Progenitor cell of endocrine pancreas (in vitro differentiated cells): ENCODE measurements at places on chromosomes 1 and 21. TPM values are rescaled to one million over a fixed set of nuclear protein-coding genes. Genes with fewer than 3 reads are reported as not detected.

AMIGO1 gene
- 7.0 and 7.2 TPM in 2 replicates for total RNA-seq

IL19 gene
- not detected in 2 replicates for total RNA-seq

SEC16B gene
- total RNA-seq = 0.67 and 1.5 TPM in 2 replicates

BTBD19 gene
- 26.7 and 27.5 TPM in 2 replicates for total RNA-seq

C1orf167 gene
- total RNA-seq = 0.67 TPM in 1 of 2 replicates, not detected in the other

PPIH gene
- total RNA-seq = 53.4 and 55.7 TPM in 2 replicates

TDRD5 gene
- total RNA-seq = 0.12 and 0.18 TPM in 2 replicates

KLHDC7A gene
- 0.96 and 1.6 TPM in 2 replicates for total RNA-seq

CNKSR1 gene
- 52.0 and 52.1 TPM in 2 replicates for total RNA-seq
